ENCODE measurements at places on chromosomes 4 and X.

DNA sequence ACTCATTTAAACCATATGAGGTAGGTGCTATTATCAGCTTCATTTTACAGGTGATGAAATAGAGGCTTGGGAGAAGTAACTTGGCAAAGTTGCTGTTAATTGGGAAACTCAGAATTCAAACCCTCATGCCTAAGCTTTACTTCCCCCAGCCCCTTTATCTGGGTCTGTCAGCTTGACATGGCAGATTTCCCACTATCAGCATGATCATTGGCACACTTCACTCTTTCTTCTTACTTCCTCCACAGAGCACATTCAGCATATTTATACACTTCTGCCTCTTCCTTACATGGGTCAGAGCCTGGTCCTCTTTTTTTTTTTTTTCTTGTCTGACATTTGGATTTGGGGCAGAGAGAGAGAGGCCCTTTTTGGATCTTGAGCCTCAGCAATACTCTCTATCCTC lies 56.5 kb upstream of the ARX start:
- DNase-seq: no peak

DNA sequence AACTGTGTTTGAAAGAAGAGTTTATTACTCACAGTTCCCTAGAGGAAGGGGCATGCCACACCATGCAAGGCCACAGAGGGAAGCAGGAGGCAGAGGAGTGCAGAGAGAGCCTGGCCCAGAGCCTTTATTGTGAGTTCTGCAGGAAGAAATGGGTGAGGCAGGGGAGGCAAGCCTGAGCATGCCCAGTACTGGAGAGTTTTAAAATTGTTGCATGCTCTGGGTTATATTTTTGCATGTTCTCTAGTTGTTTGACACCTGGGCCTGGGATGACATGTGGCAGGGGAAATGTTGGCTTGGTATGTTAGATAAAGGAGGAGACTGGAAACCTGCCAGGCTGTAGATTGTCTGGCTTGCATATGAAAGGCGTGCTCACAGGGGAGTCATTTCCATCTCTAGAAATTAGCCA lies 19.7 kb upstream of the CRMP1 start:
- peak; percentile 67 for DNase-seq

- peak; percentile 73 for DNase-seq
These were observed 1.1 kb downstream of the HSPA4L start for GRCh38 chr4:127783026-127783769.

GRCh38 chr4:8316251-8316771 lies 46.8 kb downstream of the HTRA3 start:
- no peak for DNase-seq

DNA sequence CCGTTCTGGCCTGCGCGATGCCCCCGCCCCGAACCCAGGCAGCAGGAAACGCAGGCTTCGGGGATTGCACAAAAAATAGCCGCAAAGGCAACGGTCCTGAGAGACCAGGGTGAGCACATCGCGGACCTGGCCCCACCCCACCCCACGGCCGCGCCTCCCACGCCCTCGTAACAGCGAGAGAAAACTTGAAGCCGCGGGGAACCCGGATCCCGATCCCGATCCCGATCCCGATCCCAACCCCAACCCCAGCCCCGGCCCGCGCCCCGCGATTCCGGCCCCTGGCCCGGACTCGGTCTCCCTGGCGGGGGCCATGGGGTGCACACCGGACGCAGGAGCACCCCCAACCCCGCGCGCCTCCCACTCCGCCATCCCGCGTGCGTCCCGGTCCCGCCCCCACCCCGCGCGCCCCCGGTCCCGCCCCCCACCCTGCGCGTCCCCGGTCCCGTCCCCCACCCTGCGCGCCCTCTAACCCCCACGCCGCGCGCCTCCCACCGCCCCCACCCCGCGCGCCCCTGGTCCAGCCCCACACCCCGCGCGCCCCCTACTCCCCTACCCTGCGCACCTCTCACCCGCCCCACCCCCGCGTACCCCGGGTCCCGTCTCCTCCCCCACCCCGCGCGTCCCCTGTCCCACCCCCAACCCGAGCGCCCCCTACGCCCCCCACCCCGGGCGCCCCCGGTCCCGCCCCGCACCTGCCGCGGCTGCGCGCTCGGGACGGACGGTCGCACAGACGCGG lies 29.0 kb downstream of the NOP14 start:
- peak; percentile 67 for DNase-seq

- DNase-seq: no peak
These were observed 64.3 kb downstream of the TMEM131L start for GRCh38 chr4:153530284-153530999.

GRCh38 chr4:124181039-124181438 lies 531.5 kb downstream of the ANKRD50 start:
- no peak for DNase-seq

All from endodermal cell (in vitro differentiated cells).